Natural killer cell (primary cell): ENCODE measurements at places on chromosomes 7 and 10. TPM values are rescaled to one million over a fixed set of nuclear protein-coding genes. Genes with fewer than 3 reads are reported as not detected.

DNA sequence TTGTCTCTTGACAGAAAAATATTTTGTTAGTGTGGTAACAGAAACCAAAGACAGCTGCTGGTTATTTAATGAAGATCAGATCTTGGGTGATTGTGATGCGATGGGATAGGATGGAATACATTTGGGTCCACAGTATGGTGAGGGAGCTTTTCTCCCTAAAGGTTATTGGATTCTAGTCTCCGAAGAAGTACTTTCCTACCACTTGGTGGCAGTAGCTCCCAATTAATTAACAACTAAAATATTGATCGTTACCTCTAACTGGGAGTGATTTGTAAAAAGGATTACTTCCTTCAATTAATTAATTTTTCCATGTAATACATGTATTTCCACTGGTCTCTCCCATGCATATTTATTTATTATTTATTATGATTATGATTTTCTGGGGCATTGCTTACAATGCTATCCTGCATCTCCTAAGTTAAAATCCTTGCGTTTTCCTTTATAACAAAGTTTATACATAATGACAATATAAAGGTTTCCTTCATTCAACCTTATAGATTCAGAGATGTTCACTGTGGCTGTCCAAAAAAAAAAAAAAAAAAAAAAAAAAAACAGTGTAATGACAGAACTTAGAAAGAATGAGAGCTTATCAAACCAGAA is 25.6 kb downstream of the TMEM196 start:
- no peak for DNase-seq

Gene DRGX
- total RNA-seq = not detected

DNA sequence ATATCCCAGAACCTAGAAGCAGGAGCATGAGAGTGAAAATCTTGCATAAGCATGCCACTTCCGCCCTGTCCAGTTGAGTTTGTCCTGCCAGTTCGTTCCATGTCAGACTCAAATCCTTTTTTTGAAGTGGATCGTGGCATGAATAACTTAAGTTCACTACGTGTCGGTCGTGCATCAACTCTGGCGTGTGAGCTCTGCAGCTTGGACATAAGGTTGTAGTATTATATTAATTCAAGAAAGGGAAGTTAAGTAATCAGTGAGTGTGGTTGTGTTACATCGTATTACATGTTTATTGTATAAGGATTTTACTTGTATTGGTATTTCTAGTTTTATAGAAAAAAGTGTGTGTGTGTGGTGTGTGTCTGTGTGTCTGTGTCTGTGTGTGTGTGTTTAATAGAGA is 23.0 kb downstream of the CDC123 start:
- no peak for DNase-seq

DNA sequence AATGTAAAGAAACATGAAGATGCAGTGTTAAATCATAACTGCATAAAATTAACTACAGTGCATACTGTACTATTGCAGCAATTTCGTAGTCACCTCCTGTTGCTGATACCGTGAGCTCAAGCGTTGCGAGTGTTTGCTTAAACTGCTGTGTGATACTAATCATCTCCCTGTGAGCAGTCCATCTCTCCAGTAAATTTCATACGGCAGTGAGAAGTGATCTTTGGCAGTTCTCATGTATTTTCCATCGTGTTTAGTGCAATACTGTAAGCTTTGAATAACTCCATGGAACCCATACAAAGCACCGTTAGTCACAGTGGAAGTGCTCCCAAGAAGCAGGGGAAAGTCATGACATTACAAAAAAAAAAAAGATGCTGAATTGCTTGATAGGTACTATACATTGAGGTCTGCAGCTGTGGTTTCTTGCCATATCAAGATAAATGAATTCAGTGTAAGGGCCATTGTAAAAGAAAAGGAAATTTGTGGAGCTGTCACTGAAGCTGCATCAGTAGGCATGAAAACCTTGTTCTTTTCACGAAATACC is 360.4 kb downstream of the EXOC4 start:
- DNase-seq = no peak

GRCh38 chr10:80390740-80391139 is 17.6 kb upstream of the PRXL2A start:
- no peak for DNase-seq

- no peak for DNase-seq
Measured at GRCh38 chr7:25066253-25066652, 58.8 kb downstream of the CYCS start.

- no peak for DNase-seq
Measured at GRCh38 chr7:51316666-51317581, at the start of gene COBL. COBL (minus strand) TSS chr7:51316809; CDS start chr7:51316633, 176 bp downstream.

DNA sequence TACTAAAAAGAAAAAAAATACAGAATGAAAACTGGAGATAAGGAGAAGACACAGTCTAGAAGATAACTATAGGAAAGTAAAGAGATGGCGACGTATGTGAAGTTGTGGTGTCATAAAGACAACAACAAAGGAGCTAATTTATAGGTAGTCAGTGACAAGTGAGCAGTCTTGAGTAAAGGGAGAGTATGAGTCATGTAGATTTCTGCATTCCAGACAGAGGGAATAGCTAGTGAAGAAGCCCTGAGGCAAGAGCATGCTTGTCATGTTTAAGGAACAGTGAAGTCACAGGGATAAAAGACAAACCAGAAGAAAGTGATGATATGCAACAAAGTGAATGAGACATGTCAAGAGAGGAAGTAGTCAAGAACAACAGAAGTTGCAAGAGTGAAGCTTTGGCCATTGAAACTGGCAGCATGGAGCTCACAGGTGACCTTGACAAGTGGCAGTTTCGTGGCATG is 2.3 kb upstream of the MIOS start:
- DNase-seq = no peak

- no peak for DNase-seq
Measured at GRCh38 chr7:42029405-42029804, 207.6 kb downstream of the GLI3 start.

Gene OR2A5
- total RNA-seq = not detected

Gene NEURL1
- 1.5 TPM for total RNA-seq

DNA sequence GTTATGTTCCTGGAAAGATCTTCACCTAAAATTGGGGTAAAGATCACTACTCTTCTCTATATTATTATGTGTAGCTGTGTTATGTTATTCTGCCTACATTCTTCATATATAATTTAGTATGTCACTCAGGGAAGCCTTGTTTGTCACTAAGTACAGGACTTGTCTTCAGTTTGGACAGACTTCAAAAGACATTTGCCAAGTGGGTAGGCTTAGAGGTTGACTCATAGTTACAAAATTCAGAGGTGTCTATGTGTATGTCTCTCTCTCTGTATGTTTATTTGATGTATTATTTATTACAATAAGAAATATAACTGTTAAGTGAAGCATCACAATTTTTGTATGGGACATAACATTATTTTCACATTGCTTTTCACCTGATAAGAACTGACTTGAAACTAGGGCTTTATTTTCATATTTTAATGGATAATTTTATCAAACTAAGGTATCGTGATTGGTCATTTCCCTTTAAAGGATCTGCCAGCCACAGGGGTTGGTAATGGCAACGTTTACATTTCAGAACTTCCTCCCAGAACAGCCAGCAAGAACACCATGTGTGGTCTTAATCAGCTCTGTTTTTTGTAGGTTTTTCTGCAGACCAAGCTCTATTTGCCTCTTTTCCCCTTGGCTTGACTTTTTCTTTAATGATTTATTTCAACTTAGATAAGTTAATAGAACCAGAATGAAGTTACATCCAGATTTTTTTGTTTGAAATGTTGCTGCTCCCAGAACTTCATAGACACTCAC is 262.1 kb upstream of the CACNA2D1 start:
- DNase-seq = no peak

Gene ABCB4
- 0.63 TPM for total RNA-seq

GRCh38 chr10:117374506-117375359 is 507 bp downstream of the PDZD8 start:
- DNase-seq = peak; percentile 41

DNA sequence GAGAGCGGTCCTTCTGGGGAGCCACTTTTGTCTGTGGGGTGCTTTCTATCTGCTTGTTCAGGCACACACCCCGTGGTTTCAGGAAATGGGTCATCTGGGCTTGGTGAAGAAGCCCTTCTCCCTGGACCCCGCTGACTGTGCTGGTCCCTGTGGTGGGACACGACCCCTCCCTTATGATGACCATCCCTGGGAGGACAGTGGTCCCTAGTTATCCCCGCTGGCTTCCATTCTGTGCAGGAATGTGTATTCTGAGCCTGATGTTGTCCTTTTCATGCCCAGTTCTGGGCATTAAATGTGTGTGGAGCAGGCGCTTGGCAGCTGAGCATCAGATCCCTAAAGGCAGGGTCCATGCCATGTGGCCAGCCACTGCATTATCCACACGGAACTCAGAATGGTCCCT is 71.6 kb downstream of the TCERG1L start:
- no peak for DNase-seq

Gene MYL10
- total RNA-seq = not detected

- no peak for DNase-seq
Measured at GRCh38 chr7:54260941-54261371, 281.2 kb upstream of the VSTM2A start.

DNA sequence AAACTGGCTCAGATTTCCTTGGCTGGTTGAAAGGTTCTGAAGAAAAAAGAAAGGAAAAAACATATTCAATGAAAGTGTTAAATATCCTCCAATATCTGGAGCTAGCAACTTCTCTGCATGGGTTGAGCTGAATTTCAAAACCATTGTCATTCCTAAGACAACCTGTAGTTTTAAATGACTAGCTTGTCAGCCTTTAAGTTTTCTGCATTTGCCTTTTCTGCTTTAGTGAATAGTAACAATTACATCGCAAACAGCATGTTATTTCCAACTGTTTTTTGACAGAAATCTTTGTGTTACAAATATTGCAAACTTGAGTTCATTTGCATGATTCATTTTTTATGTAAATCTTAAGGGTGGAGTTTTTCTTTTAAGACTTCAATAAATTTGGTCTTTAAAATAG is 852.3 kb upstream of the CELF2 start:
- DNase-seq = no peak

Gene CDK14
- total RNA-seq = 12.5 TPM

- DNase-seq = peak; percentile 75
Measured at GRCh38 chr10:129035052-129035827, 431.8 kb upstream of the MGMT start.

- DNase-seq = no peak
Measured at GRCh38 chr10:119105155-119105554, 1.2 kb downstream of the DENND10 start.

DNA sequence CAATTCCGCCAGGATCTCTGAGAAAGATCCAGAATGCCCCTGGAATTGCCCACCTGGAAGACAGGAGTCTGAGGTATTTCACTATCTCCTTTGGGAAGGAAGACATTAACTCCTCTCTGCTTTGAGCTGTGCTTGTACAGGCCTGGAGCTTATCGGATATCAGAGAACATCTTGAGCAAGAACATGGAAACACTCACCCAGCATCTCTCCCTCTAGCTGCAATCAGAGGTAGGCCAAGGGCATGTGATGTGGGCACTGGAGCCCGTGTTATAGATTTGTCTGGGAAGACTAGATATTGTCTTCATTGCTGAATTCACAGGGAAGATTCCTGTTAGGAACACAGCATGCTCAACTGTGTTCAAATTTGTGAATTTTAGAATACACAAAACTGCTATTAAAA is 233.9 kb downstream of the PHF14 start:
- no peak for DNase-seq

DNA sequence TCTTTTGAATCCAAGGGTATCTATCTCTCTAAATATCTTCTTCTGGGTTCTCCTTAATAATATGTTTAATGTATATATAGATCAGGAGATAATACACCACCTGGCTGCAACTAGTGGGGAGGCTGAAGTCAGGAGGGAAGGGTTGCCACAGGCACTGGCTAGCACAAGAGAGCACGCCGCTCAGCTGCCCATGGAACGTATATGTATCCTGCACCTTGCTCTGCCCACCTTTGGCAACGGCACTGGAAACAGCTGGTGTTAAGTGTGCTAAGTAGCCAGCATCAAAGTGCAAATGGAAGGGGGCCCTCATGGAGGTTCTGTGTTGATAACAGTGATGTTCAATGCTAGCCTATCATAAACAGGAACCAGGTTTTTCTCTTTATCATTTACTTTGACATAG is 49.8 kb upstream of the FAM133B start:
- no peak for DNase-seq
